Stimulated activated CD4-positive, alpha-beta T cell treated with anti-CD3 and anti-CD28 coated beads, Interleukin-1b, Interleukin-23, amount 100 ng/mL, for 24 hours (primary cell): ENCODE measurements at places on chromosomes 11 and 22.

- DNase-seq = no peak
Measured at GRCh38 chr11:132712466-132712865, 819.8 kb downstream of the OPCML start.

DNA sequence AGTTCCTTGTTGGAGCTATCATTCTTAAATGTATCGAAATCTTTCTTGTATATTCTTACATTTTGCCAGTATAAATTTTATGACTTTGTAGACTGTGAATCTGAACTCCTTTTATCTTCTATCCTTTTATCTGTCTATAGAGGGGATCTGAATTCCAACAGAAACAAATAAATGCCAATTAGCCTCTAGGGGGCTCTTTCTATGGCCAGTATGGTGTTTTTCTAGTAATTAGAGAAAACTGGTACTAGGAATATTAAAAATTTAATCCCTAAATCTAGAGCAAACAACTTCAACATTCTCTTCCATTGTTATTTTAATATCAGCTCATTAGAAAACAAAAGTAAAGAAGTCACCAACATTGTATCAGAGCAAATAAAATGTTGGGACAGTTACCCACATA is 21.5 kb upstream of the CAT start:
- no peak for DNase-seq

DNA sequence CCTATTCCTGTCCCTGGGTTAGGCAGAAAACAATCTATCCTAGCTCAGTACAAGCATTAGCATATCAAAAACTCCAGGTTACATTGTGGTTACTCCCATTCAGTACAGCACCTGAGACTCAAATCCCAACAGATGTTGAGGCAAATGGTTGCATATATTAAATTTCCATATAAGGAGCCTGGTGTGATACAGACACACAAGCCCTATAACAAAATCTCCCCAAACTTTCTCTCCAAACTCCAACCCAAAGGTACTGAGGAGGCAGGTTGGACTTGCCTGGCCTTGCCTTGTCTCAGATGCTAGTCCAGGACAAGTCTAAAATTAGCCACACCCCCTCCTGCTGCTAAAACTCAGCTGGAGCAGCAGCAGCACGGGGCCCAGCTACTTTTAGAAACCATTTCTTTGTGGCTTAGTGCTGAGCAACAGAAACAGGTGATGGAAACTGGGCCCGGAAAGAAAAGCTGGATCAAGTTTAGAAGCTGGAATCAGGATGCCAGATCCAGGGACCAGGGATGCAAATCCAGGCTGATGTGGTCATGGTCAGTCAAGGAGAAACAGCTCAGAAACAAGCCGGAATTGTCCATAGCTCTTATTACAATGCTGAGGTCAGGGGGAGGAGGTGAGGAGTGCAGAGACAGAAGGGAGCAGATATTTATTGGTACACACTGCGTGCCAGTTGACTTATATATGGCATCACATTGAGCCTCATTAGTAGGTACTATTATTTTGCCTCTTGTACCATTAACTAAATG is 73.7 kb upstream of the AMOTL1 start:
- no peak for DNase-seq

- no peak for DNase-seq
Measured at GRCh38 chr11:45288339-45288738, 2.2 kb upstream of the SYT13 start.

- DNase-seq = no peak
Measured at GRCh38 chr11:115959081-115959486, 454.9 kb upstream of the CADM1 start.

GRCh38 chr22:34105461-34106062 is 185.3 kb upstream of the LARGE1 start:
- no peak for DNase-seq

DNA sequence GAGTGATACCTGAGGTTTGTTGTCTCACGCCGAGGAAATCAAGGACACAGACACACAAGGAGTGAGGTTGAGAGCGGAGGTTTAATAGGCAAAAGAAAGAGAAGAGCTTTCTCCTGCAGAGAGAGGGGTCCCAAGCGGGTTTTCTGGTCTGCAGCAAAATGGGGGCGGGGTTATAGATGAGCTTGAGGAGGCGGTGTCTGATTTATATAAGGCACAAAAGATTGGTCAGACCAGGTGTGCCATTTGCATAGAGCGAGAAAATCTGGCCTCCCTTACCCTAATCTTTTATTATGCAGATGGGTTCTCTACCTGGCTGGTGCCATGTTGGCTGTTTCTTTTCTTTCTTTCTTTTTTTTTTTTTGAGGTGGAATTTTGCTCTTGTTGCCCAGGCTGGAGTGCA is 11.8 kb downstream of the C11orf96 start:
- no peak for DNase-seq

DNA sequence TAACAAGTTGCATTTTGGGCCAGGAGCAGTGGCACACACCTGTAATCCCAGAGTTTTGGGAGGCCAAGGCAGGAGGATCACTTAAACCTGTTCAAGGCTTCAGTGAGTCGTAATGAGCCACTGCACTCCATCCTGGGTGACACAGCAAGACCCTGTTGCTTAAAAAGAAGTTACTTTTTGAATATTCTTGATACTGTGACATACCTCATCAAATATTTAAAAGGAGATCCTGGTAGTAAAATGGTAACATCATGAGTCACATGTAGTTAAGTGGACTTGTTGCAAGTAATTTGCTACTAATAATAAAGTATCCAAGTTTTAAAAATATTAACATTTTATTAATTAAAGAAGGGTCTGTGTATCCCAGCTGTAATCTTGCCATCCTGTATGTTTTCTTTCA is 18.3 kb downstream of the HMGXB4 start:
- DNase-seq = no peak

DNA sequence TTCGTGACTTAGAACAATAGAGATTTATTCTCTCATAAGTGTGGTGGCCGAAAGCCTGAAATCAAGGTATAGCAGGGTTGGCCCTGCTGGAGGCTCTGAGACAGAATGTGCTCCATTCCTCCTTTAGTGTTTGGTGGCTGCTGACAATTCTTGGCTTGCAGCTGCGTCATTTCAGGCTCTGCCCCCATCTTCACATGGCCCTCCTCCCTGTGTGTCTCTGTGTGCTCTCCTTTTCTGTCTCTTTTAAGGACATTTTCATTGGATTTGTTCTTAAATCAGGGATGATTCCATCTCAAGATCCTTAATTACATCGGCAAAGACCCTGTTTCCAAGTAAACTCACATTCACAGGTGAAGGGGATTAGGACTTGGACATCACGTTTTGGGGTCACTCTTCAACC is 10.2 kb upstream of the APOL6 start:
- no peak for DNase-seq
